ENCODE measurements at places on chromosomes 5 and 9.

GRCh38 chr5:176823869-176824412 lies 13.6 kb downstream of the UNC5A start:
- DNase-seq, result no peak

GRCh38 chr5:138489683-138490061 lies 24.4 kb downstream of the EGR1 start:
- no peak for DNase-seq

- DNase-seq, result no peak
These were observed 84.3 kb downstream of the RAI14 start for GRCh38 chr5:34740389-34740806.

DNA sequence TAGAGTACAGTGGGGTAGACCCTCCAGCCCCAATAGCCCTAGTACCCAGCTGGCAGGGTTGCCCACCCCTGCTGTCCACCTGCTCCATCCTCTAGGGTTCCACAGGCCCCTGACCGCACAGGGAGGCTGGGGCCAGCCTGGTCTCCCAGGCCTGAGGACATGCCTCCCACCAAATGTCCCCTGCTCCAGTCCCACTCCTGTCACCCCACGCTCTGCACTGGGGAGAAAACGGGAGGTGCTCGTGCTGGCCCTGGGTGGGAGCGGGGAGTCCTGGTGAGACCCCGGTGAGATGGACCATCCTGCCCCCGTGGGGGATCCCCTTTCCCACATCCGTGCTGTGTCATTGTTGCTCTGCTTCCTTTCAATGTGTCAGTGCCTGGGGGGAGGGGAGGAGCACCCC lies 12.1 kb downstream of the CPLX2 start:
- DNase-seq, result no peak

GRCh38 chr5:82359272-82359671 lies 81.1 kb upstream of the RPS23 start:
- DNase-seq, result no peak

- DNase-seq, result no peak
These were observed 24.7 kb downstream of the SLC6A3 start for GRCh38 chr5:1420211-1421195.
